Fibroblast of villous mesenchyme (primary cell): ENCODE measurements at places on chromosomes 2 and 18. TPM values are rescaled to one million over a fixed set of nuclear protein-coding genes. Genes with fewer than 3 reads are reported as not detected.

CABYR gene
- 6.4 and 20.3 TPM in 2 replicates for total RNA-seq

DNAJC5G gene
- not detected in 2 replicates for total RNA-seq

TEKT4 gene
- total RNA-seq = not detected in 2 replicates

ACTG2 gene
- 59.6 and 113 TPM in 2 replicates for total RNA-seq

NXPH2 gene
- total RNA-seq = under 0.01 TPM in 1 of 2 replicates, not detected in the other

GCG gene
- not detected in 2 replicates for total RNA-seq

MAPK4 gene
- under 0.01 TPM in 1 of 2 replicates, not detected in the other for total RNA-seq

ONECUT2 gene
- under 0.01 TPM in 2 replicates for total RNA-seq

ATP6V1B1 gene
- total RNA-seq = 0.97 TPM in 1 of 2 replicates, not detected in the other

TXNDC2 gene
- under 0.01 TPM in 1 of 2 replicates, not detected in the other for total RNA-seq

AAK1 gene
- 61.5 and 68.2 TPM in 2 replicates for total RNA-seq

DYNC1I2 gene
- 101 and 135 TPM in 2 replicates for total RNA-seq

FSHR gene
- not detected in 2 replicates for total RNA-seq

SNED1 gene
- total RNA-seq = 5.5 and 6.5 TPM in 2 replicates

OR6B2 gene
- not detected in 2 replicates for total RNA-seq

OSGEPL1 gene
- 7.4 and 12.5 TPM in 2 replicates for total RNA-seq

DBI gene
- 87.0 and 117 TPM in 2 replicates for total RNA-seq
